ENCODE measurements at places on chromosomes 1 and 21. TPM values are rescaled to one million over a fixed set of nuclear protein-coding genes. Genes with fewer than 3 reads are reported as not detected.
A peak's percentile ranks its signal among the peaks of the same experiment; 100 is the strongest.

MARK1 gene
- total RNA-seq = 1.8 TPM

GRCh38 chr1:229716704-229717103 is 90.7 kb downstream of the URB2 start:
- DNase-seq = no peak

VASH2 gene
- 3.7 TPM for total RNA-seq

DNA sequence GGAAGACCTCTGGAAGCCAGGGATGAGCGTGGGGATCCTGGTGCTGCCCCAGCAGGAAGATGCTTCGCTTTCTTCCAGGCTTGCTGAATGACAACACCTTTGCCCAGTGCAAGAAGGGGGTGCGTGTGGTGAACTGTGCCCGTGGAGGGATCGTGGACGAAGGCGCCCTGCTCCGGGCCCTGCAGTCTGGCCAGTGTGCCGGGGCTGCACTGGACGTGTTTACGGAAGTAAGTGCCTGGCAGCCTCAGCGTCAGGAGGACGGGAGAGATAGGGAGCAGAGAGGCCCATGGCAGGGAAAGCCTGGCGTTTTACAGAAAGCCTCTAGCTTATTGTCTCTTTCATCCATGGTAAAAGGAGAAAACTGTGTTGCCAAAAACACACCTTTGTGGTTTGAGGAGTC is 23.5 kb downstream of the PHGDH start:
- no peak for DNase-seq

DNA sequence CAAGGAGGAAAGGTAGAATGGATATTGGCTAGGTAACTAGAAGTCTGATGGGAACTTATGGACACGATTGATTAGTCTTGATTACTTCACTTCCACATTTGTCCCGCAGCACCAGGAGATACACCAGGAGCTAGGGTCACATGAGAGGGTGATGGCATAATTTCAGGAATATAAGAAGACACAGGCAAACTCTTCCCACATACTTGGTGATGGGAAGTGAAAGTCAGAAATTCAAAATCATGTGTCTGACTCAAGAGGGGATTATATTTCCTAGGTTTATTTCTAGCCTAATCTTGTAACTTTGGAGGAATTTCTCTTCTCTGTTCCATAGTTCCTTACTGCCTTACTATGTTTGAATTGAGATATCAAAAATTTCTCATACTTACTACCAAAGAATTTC is 185.0 kb downstream of the PBX1 start:
- no peak for DNase-seq

LCE2C gene
- total RNA-seq = not detected

ZBTB8B gene
- total RNA-seq = 0.10 TPM

BLZF1 gene
- 22.4 TPM for total RNA-seq

- no peak for DNase-seq
Measured at GRCh38 chr1:8889103-8889846, 10.8 kb upstream of the ENO1 start.

DNA sequence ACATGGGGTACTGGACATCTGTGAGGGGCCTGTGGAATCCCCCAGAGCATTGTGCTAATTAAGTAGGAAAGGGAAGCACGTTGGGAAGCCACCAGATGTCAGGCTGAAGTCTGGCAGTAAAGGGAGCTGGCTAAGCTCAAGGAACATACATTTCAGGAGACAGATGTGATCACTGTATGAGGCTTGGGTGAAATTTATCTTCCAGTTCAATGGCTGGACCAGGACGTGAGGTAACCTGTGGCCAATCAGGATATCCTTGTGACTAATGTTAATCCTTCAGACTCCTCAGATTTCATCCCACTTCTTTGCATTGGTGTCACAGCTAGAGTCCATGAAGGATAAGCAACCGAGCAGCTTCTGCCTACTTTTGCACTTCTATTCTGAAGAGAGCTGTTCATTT is 110.2 kb upstream of the APP start:
- DNase-seq = no peak

GRCh38 chr1:59315529-59316463 is 18.9 kb downstream of the FGGY start:
- DNase-seq = no peak

DNA sequence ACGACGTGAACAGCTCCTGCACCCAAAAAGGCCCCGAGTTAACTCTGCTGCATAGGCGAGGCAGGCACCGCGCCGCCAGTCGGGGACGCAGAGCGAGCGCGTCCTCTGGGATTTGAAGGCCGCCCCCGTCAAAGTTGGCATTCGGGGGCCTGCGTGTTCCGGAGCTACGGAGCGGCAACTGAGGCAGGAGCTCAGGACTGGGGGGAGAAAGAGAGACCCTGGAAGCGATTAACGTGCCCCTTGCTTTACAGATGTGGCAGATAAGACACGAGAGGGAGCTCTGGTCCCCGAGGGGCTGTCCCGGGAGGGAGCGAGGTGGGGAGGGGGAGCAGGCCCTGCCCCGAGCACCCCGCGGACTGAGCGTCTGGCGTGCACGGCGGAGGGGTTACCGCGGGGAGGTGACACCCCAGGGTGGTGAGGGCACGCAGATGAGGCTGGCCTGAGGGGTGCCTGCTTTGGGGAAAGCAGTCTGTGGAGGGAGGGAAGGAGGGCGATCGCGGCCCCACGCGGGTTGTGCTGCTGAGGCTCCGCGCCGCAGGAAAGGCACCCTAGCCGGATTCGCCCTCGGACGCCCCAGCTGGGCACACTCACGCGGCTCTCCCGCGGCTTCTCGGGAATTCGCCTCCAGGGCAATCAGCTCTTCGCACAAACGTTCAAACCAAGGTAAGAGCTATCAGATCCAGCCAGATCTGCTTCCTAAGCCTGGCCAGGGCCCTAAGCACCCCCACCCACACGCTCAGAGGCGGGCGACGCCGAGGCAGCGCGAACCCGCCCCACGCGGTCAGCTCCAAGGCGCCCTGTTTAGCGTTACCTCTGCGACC is 26.5 kb downstream of the ACTA1 start:
- DNase-seq = no peak

DNA sequence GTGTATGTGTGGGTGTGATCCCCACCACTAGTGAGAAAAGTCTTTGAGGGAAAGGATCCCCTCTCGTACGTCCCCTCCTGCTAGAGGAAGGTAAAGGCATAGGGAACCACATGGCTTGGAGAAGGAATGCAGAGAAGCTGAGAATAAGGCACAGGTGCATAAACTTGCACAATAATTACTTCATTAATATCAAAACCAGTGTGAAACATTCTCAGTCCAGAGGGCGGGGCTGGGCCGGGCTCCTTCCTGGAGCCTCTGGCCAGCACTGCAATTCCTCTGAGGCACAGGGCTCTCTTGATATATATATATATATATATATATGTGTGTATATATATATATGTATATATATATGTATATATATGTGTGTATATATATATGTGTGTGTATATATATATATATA is 162.6 kb downstream of the TSEN15 start:
- no peak for DNase-seq

MROH9 gene
- total RNA-seq = not detected

BEST4 gene
- total RNA-seq = 0.18 TPM

- DNase-seq = no peak
Measured at GRCh38 chr1:101723415-101723814, 273.3 kb downstream of the OLFM3 start.

DNA sequence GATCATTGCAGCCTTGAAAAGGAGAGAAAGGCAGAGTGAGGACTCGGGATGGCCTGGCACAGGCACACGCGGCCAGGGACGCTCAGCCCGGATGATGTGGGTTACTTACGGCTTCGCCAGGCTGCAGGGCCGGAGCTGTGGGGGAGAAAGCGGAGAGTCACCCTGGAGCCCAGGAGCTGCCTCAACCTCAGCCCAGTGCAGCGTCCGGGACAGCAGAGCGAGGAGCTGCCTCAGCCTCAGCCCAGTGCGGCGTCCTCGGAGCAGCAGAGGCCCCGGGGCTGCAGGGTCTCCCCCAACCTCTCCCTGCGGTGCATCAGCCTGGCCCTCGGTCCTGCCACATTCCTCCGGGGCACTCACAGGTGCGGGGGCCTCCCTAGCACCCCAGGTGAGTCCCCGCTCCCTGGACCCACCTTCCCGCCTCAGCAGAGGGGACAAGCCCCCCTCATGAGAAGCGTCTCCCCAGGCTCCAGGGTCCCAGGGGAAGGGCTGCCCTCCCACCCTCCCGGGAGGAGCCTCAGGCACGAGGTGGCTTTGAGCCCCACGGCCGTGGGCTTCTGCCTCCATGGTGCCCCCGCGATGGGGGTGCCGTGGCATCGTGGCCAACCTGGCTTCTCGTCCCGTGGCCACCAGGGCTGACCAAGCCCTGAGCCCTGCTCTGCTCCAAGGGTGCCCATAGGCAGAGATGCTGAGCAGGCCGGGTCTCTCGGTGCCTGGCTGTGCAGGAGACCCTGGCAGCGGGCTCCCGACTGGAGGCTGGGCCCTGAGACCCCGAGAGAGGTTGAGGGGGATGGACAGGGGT is 10.5 kb upstream of the RNF223 start:
- DNase-seq = peak; percentile 82

OVAAL gene
- total RNA-seq = not detected

- DNase-seq = no peak
Measured at GRCh38 chr1:240719953-240720700, 108.2 kb upstream of the GREM2 start.

PLA2G2C gene
- not detected for total RNA-seq

GRCh38 chr1:246117066-246117791 is 389.9 kb downstream of the SMYD3 start:
- no peak for DNase-seq

- no peak for DNase-seq
Measured at GRCh38 chr1:241677201-241677600, 25.1 kb downstream of the WDR64 start.

ZBTB40 gene
- 22.5 TPM for total RNA-seq

ICOSLG gene
- 10.5 TPM for total RNA-seq

GRCh38 chr21:46390603-46391545 is 66.9 kb downstream of the PCNT start:
- DNase-seq = no peak

- DNase-seq = no peak
Measured at GRCh38 chr1:77876884-77877283, 11.5 kb upstream of the NEXN start.

- no peak for DNase-seq
Measured at GRCh38 chr1:85569737-85570404, 10.7 kb upstream of the CCN1 start.
